Left colon (tissue), 2 donors: ENCODE measurements at places on chromosomes 7 and 10. TPM values are rescaled to one million over a fixed set of nuclear protein-coding genes. Genes with fewer than 3 reads are reported as not detected.

MMP21 gene
- not detected for total RNA-seq

ADCYAP1R1 gene
- 1.5 TPM for total RNA-seq

CCL24 gene
- 21.7 TPM for total RNA-seq

TMEM236 gene
- 53.0 TPM for total RNA-seq

LIPF gene
- total RNA-seq = not detected

TLX1 gene
- total RNA-seq = 1.7 TPM

MAP3K8 gene
- 14.0 TPM for total RNA-seq

PDK4 gene
- 101 TPM for total RNA-seq

MRLN gene
- total RNA-seq = not detected

LEP gene
- total RNA-seq = 0.75 TPM

PAPOLB gene
- 0.11 TPM for total RNA-seq
